ENCODE measurements at places on chromosomes 12 and 14.

- DNase-seq = no peak
Observed at GRCh38 chr12:29053567-29053966, 95.5 kb upstream of the FAR2 start.

GRCh38 chr12:130195369-130195768, 33.1 kb downstream of the FZD10 start:
- no peak for DNase-seq

DNA sequence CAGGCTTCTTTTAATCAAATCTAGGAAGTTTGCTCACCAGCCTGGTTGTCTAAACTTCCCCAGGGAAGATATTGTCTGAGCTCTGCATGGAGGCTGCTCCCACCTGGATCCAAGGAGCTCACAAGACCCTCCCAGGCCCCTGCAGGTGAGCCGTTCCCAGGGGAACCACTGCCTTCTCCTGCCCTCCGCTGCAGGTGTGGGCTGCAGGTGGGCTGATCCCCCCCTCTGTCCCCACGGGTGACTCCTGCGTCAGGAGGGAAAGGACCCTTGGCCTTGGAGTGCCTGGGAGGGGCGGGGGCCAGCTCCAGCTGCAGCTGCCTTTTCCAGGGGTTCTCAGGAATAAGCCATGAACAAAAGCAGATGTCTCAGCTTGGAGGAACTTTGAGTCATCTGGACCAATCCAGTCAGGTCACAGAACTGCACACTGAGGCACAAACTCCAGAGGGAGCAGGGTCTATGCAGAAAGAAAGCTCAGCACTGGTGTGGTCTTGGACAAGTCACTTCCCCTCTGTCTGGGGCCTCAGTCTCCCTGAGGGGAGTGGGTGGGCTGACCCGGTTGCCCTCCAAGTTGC, 246.6 kb upstream of the RTL1 start:
- DNase-seq = no peak

DNA sequence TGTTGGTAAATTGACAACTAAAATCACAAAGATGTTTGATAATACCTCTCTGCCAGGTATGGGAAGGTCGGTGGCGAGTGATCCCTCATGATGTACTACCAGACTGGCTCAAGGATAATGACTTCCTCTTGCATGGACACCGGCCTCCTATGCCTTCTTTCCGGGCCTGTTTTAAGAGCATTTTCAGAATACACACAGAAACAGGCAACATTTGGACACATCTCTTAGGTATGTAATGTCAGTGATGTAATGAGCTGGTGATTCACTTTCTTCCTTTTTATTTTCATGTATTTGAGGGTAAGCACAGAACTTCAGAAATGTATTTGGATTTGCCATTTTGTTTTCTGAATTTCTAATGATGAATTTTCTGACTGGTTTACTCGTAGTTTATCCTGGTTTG, 42.6 kb upstream of the LRTM2 start:
- DNase-seq = no peak

DNA sequence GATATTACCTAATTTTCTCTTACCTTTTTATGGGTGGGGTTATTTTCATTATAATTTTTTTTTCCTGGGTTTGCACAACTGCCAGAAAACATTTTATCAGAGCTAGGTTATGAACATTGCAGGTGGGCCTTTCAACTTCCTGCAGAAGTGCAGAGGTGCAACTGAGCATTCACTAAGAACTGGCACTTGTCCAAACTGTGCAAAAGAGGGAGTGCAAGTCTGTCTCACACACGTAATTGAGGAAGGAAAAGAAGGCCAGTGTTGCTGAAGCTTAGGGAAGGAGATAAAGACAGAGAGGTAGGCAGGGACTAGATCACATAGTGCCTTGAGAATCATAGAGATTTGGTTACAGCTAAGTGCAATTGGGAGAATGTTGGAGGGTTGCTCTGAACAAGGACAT, 14.1 kb upstream of the AMN1 start:
- DNase-seq = no peak

- no peak for DNase-seq
Observed at GRCh38 chr12:65343801-65344200, 65.3 kb downstream of the MSRB3 start.

- DNase-seq = peak; percentile 84
Observed at GRCh38 chr14:93980456-93981201, 4.3 kb upstream of the ASB2 start.

DNA sequence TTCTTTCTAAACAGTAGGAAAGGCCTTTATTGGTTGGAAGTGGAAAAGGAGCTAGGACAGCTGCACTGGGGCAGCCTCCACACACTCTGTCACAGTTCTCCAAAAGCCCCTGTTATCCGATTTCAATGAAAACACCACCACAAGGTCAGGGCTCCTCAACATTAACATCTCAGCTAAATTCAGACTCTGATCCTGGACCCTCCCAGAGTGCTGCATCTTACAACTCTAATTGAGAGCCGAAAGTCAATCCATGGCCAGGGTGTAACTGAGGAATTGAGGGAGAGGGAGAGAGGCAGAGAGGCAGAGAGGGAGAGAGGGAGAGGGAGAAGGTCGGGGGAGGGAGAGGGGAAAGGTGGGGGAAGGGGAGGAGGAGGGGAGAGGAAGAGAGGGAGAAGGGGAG, 32.1 kb downstream of the DICER1 start:
- DNase-seq = no peak

DNA sequence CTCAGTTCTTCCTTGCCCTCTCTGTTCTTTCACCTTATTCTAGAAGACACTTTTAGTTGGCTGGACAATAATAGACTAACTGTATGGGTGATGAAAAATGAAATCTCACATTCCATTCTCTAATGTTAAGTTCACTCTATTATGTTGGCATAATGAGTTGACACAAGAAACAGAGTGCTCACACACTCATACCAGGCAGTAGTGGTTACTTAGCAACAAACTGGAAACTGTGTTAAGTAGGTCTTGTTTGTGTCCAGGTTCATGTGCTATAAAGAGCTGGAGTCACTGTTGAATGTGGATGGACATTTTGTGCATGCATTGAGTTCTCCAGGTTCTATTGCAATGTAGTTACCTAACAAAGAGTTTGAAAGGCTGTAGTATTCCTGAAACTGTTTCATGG, 16.9 kb upstream of the PPP4R4 start:
- DNase-seq = no peak

DNA sequence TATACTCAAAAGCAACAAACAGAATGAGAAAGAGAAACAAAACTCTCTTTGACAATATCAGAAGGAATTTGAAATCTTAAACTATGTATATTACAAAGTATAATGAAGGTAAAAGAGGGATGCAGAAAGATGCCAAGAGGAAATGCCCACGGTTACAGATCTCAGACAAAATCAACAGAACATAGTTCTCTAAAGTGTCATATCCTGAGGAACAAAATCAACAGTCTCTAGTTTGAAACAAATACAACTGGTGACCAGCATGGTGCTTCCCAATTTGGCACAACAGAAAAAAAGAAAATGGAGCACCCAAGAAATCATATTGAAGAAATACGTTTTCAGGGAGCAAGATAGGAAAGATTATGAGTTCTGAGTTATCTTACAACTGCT, 116.5 kb downstream of the METTL25 start:
- DNase-seq = no peak

- DNase-seq = no peak
Observed at GRCh38 chr14:23513005-23513817, 38.4 kb downstream of the ZFHX2 start.

DNA sequence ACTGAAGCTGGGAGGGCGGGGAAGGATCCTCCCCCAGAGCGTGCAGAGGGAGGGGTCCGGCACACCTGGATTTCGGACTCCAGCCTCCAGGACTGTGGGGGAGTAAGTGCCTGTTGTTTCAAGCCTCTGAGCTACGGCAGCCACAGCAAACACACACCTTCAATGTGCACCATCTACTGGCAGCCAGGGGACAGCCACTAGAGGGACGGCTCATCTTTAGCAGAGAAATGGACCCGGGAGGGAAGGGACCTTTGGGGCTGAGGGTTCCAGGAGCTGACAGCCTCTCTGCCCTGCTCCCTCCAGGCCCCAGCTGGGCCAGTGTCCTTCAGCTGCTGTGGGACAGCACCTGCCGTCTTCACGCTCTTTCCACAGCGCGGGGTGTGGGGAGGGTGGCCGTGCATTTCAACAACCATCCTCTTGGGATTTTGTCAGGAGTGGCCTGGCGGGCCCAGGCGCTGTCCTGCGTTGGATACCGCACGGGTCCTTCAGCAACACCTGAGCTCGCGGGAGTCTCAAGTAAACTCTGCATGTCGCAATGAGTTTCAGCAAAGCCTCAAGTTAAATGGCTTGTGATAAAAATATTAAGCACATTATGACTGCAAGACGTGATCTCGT, 209.2 kb upstream of the C14orf180 start:
- DNase-seq = no peak

GRCh38 chr14:101227611-101228594, 324.4 kb upstream of the RTL1 start:
- DNase-seq = no peak

GRCh38 chr14:82655770-82656169, 1122.1 kb upstream of the SEL1L start:
- DNase-seq = no peak

- no peak for DNase-seq
Observed at GRCh38 chr14:72104011-72104613, 171.9 kb downstream of the RGS6 start.

GRCh38 chr14:24734917-24735500, 101.0 kb upstream of the GZMB start:
- DNase-seq = no peak

DNA sequence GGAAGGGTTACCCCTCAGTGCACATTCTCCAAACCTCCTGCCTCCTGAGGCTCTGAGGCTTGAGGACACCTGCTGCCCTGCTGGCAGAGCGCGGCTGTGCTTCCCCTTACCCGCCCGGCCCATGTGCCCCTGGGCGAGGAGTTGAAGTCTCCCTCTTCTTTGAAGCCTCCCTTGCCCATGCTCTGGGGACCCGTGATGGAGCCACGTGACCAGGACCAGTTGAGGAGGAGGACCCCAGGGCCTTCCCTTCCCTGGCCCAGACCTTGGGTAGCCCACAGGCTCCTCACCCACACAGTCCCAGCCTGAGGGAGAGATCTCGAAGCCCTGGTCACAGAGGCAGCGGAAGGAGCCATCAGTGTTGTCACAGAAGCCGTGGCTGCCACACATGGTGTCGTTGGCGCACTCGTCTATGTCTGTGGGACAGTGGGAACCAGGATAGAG, 12.9 kb downstream of the ISCA2 start:
- DNase-seq = no peak

DNA sequence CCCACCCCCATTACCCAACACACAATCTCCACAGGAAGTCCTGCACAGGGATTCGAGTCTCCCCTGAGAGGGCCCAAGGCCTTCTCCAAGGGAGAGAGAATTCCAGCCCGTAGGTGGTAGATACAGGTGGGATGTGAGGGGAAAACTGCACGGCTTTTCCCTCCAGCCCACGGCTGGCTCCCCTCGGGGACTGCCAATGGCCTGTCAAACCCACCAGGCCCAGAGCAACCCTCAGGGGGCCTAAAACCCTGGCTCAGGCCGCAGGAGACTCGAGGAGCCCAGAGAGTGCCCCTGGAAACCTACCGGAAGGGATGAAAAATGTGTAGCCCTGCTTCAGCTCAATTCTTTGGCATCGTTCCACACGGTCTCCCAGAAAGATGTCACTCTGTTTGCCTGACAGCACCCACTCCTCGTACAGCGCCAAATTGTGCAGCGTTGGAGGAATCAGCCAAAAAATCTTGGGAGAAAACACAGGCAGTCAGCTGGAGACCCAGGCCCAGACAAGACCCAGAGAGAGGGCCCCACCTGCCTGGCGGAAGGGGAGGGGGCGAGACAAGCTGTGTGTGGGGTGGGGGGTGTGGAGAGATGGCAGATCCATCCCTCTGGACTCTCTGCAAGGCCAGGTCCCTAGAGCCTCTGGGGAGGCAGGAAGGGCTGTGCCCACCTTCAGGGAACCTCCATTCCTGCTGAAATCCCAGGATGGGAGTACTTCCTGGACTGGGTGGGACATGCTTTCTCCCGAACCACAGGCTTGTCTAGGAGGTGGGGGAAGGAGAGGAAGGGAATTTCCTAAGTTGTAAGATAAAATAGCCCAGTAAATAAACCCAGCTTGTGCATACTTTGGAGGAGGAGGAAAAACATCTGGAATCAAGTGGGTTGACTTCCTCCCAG, 48.1 kb downstream of the KDM2B start:
- DNase-seq = no peak

- DNase-seq = no peak
Observed at GRCh38 chr14:89364316-89364715, 52.7 kb downstream of the FOXN3 start.

DNA sequence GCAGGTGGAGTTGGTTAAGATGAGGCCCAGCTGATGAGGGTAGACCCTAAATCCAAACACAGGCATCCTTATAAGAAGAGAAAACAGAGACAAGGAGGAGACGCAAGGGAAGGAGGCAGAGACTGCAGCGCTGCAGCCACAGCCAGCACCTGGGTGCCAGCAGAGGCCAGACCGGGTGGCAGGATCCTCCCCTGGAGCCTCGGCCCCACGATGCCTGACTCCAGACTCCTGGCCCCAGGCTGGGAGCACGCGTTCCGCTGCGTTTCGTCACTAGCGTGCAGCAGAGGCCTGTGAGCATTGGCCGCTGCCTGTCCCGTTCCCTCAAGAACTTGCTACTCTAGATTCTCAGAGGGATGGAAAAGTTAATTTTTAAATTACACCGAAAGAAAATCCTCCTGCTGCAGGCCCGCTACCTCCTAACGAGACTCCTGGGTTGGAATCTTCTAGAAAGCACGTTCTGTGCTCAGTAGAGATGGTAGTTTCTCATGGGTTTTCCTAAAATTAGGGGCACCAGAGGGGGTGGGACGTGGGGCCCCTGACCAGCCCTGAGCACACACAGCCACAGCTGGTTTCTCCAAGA, 57.7 kb upstream of the FBRSL1 start:
- no peak for DNase-seq

DNA sequence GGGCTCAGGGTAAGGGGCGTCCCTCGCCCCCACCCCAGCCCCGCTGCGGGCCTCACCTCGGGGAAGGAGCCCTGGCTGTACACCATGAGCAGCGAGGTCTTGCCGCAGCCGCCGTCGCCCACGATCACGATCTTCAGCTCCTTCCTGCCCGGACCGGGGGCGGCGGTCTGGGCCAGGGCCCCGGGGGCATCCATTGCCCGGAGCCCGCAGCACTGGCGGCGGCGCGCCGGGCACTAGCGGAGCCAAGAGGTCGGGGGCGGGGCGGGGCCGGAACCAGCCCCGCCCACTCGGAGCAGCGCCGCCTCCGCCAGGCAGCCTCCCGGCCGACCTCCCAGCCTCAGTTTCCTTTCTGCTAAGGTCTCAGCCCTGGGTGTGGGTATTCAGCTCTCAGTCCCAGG, at the start of gene RHOF:
Gene RHOF (minus strand): TSS at position 249 of the 398 bp plus-strand sequence. CDS start 55 bp downstream, at position 194.
- DNase-seq = no peak
